ENCODE measurements at places on chromosomes 11 and 22.

GRCh38 chr22:44185237-44186120 is 4.8 kb downstream of the PARVG start:
- DNase-seq = no peak

GRCh38 chr11:74646954-74647353 is 54.6 kb downstream of the POLD3 start:
- DNase-seq = no peak

GRCh38 chr22:28894334-28894733 is 11.0 kb downstream of the ZNRF3 start:
- DNase-seq = no peak

- no peak for DNase-seq
Measured at GRCh38 chr11:104999721-105000120, 23.2 kb downstream of the CASP5 start.

GRCh38 chr11:114318361-114318760 is 22.2 kb downstream of the NNMT start:
- no peak for DNase-seq

DNA sequence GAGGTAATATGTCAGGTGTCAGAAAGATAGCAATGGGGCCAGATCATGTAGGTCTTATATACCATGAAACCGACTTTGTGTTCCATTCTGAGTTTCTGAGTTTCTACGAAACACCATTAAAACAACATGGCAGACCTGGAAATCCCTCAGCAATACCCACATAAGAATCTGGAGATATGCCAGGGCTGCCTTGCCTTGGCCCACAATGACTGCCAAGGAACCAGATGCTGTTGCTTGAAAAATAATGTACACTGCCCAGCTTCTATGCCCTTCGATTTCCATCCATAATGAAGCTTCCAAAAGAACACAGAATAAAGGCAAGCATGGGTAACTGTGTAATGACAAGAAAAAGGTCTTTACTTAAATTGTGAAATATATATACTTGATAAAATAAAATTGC is 277.4 kb downstream of the SOX6 start:
- no peak for DNase-seq

- no peak for DNase-seq
Measured at GRCh38 chr11:69304686-69305085, 10.7 kb downstream of the MYEOV start.

DNA sequence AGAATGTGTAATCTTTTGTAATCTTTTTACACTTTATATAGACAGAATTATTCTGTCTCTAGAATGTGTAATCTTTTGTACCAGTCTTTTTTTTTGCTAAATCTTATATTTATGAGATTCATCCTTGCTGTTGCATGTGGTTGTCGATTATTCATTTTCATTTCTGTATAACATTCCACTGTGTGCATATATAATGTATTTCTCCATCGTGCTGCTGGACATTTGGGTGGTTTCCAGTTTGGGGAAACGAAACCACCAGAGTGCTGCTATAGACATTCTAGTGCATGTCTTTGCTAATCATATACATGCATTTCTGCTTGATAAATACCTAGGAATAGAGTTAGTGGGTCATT is 146.5 kb downstream of the GRIK4 start:
- DNase-seq = no peak

GRCh38 chr22:18947905-18948304 is 11.8 kb upstream of the PRODH start:
- no peak for DNase-seq

Data from NK-92 treated with Interleukin-12 subunit alpha and Interleukin-12 subunit beta, amount 100 ng/mL, for 24 hours (cell line).